CD4-positive, CD25-positive, alpha-beta regulatory T cell (primary cell): ENCODE measurements at places on chromosomes 5 and 9.

DNA sequence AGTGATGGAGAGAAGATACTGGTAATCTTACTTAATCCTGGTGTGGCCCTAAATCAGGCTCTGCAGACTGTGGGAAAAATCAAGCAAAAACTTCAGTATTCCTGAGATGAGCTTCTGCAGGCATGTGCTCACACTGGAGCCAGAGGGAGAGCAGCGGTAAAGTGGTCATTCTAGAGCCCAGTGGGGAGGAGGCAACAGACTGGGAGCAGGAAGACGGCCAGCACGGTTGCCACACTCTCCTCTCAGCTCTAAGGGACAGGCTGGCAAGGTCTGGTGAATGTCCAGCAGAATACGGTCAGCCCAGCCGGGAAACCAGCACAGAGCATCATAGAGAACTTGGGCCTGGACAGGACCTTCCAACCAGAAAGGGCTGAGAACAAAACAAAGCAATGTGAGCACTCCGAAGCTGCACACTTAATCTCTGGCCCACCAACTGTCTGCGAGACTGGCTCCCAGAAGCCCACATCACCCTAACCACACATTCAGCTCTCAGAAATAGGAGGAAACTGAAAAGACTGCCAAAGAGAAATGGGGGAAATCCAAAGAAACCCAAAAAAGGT is 30.3 kb downstream of the MED27 start:
- H3K36me3 ChIP-seq, result peaks cover 2% of the 10 kb centered on the region
- DNase-seq, result no peak
- H3K4me3 ChIP-seq, result no peak overlapping the region
- no peak overlapping the region for H3K27ac ChIP-seq

- H3K36me3 ChIP-seq, result no peaks in the 10 kb centered on the region
- H3K27ac ChIP-seq, result no peak overlapping the region
- peaks cover 16% of the 10 kb centered on the region for H3K27me3 ChIP-seq
Observed at GRCh38 chr9:135480071-135480939, 723 bp downstream of the PPP1R26 start.

- H3K36me3 ChIP-seq, result no peaks in the 10 kb centered on the region
- no peaks in the 10 kb centered on the region for H3K4me1 ChIP-seq
- H3K27ac ChIP-seq, result no peak overlapping the region
- DNase-seq, result no peak
- H3K4me3 ChIP-seq, result no peak overlapping the region
Observed at GRCh38 chr9:119412399-119412798, 43.2 kb upstream of the BRINP1 start.

GRCh38 chr5:131999041-131999440 is 12.4 kb downstream of the ACSL6 start:
- H3K36me3 ChIP-seq, result no peaks in the 10 kb centered on the region
- no peak overlapping the region for H3K27ac ChIP-seq
- no peak for DNase-seq
- peaks cover 19% of the 10 kb centered on the region for H3K4me1 ChIP-seq

- no peak for DNase-seq
- H3K4me1 ChIP-seq, result no peaks in the 10 kb centered on the region
Observed at GRCh38 chr5:108858959-108859358, 111.3 kb downstream of the FER start.

GRCh38 chr9:78685471-78685870 is 388.5 kb downstream of the PSAT1 start:
- no peak for DNase-seq
- H3K36me3 ChIP-seq, result no peaks in the 10 kb centered on the region
- no peak overlapping the region for H3K4me3 ChIP-seq
- no peaks in the 10 kb centered on the region for H3K27me3 ChIP-seq
- no peak overlapping the region for H3K27ac ChIP-seq
- no peaks in the 10 kb centered on the region for H3K4me1 ChIP-seq

DNA sequence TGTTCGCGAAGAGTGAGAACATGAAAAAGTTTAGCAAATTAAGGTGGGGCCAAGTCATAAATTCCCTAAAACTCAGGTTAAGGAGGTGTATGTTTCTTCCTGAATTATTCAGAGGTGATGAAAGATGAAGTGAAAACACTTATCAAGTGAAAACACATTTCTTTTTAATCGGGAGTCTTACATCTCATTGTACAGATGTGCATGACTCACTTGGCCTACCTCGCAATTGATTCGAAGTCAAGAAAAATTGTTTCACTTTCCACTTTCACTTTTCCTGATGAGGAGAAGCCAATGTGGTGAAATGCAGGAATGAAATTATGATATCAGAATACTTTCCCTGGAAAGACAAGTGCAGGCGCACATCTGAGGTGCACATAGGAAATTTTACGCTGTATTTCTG is 78.7 kb downstream of the SLC25A46 start:
- H3K27ac ChIP-seq, result no peak overlapping the region
- no peak for DNase-seq
- H3K4me3 ChIP-seq, result no peak overlapping the region
- no peaks in the 10 kb centered on the region for H3K4me1 ChIP-seq
- H3K36me3 ChIP-seq, result no peaks in the 10 kb centered on the region

DNA sequence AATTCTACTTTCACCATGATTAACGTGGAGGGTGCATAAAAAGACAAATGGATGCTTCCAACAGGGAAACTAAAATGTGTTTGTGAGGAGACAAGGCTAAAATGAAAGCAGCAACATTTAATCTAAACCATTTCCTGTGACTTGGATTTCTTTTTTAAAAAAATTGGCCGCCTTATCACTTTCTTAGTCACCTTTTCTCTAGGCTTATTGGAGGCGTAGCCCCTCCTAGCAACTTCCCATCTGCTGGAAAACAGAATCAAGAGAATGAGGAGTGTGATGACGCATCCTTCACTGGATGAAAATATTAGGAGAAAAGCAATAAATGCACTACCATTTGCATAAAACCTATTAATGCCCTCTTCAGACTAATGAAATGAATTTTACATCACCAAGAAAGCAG is 791 bp upstream of the GPR150 start:
- H3K4me3 ChIP-seq, result peak overlapping the region; percentile 54
- H3K27ac ChIP-seq, result no peak overlapping the region
- no peak for DNase-seq
- H3K36me3 ChIP-seq, result no peaks in the 10 kb centered on the region
- peaks cover 5% of the 10 kb centered on the region for H3K27me3 ChIP-seq

- DNase-seq, result no peak
- no peak overlapping the region for H3K27ac ChIP-seq
- no peak overlapping the region for H3K4me3 ChIP-seq
- peaks cover 5% of the 10 kb centered on the region for H3K27me3 ChIP-seq
- peaks cover 9% of the 10 kb centered on the region for H3K4me1 ChIP-seq
Observed at GRCh38 chr9:36770025-36770424, 197.3 kb downstream of the MELK start.

DNA sequence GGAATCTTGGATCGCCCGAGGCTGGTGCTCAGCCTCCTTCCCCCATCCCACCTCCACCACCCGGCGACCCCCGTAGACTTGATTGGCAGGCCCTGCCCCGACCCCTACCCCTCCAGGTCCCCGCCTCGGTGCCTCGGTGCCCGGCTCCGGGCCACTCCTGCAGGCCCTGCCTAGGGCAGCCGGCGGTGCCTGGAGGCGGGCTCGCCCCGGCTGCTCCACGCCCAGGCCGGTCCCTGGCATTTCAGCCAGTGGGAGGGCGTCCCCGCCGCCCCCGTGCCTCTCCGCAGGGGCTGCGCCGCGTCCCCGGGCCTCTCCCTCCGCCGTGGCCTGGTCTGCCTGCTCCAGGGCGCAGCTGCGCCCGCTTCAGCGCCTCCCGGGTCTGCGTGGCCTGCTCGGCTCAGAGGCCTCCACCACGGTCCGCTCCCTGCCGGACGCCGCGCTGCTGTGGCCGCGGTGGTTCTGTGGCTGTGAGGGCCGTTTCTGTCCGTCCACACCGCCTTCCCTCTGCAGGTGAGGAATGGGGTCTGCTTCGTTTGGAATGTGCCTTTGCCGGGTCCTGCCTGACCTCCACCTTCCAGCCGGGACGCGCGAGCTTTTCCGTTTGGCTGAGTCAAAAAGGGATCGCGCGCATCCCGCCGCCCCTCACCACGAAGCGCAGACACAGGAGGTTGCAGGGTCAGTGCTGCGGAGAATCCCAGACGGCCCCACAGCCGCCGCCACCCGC is 48.3 kb upstream of the IRX4 start:
- no peak for DNase-seq
- no peak overlapping the region for H3K27ac ChIP-seq
- H3K36me3 ChIP-seq, result no peaks in the 10 kb centered on the region
- H3K4me1 ChIP-seq, result no peaks in the 10 kb centered on the region
- peaks cover 24% of the 10 kb centered on the region for H3K27me3 ChIP-seq
- H3K4me3 ChIP-seq, result no peak overlapping the region

DNA sequence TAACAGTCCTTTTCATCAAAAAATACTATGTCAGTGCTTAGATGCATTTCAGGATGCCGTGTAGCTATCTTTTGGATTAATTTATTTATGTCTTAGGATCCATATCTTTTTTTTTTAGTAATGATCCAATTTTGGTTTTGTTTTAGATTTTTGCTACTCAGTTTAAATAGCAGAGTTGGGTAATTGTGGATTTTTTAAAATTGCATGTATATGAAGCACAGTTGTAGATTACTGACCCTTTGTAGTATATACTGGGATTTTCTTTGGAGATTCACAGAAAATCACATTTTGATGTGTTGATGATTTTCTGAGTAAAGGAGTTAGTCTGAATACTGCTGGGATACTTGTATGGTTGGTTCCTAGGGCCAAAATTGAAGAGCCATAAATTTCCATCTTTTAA is 111.8 kb downstream of the NIPBL start:
- DNase-seq, result no peak
- H3K4me3 ChIP-seq, result no peak overlapping the region
- H3K4me1 ChIP-seq, result no peaks in the 10 kb centered on the region
- no peaks in the 10 kb centered on the region for H3K27me3 ChIP-seq
- peaks cover 20% of the 10 kb centered on the region for H3K36me3 ChIP-seq

GRCh38 chr9:2231829-2232228 is 216.7 kb downstream of the SMARCA2 start:
- DNase-seq, result no peak
- no peak overlapping the region for H3K4me3 ChIP-seq
- no peak overlapping the region for H3K27ac ChIP-seq
- no peaks in the 10 kb centered on the region for H3K4me1 ChIP-seq
- H3K36me3 ChIP-seq, result no peaks in the 10 kb centered on the region
- H3K27me3 ChIP-seq, result no peaks in the 10 kb centered on the region

DNA sequence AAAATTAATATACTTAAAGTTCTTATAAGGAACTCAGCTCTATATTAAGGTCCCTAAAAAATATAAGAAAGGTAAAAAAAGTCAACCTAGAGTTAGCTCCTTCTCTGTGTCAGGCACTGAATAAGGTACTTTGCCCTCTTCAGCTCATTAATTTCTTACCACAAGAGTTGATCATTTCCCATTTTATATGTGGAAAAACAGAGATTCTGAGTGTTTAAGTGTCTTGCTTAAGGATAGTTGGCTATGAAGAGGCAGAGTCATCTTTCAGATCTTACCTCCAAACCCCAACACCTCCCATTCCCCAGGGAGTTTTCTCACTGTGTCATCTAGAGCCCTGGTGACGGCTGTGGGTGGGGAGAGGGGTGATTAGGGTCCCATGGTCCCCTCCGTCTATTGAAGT is 40.6 kb downstream of the INSYN2B start:
- H3K36me3 ChIP-seq, result peaks cover 8% of the 10 kb centered on the region
- no peak overlapping the region for H3K4me3 ChIP-seq
- H3K27ac ChIP-seq, result no peak overlapping the region
- H3K4me1 ChIP-seq, result peaks cover 12% of the 10 kb centered on the region
